ENCODE measurements at places on chromosomes 6 and 20. TPM values are rescaled to one million over a fixed set of nuclear protein-coding genes. Genes with fewer than 3 reads are reported as not detected.
A peak's percentile ranks its signal among the peaks of the same experiment; 100 is the strongest.

Gene CLDN20
- polyA plus RNA-seq = 0.26 TPM

DNA sequence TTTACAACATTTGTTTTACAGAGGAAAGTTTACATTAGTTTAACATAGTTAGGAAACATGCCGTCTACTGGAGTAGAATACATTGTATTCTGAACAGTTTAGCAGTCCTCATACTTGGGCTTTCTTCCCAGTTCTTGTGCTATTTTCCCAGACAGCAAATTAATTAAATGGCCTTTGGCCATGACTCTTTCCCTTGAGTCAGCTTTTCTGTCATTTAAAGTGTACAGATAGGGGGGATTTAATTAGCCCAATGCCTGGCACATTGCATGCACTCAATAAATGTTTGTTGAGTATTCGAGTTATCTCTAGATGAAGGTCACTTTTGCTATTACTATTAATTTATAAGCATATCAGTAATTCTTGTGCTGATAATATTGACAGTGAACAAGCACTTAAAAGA is 1.6 kb downstream of the TMEM244 start:
- H3K4me3 ChIP-seq = no peak overlapping the region
- H3K27ac ChIP-seq = no peak overlapping the region
- H3K4me1 ChIP-seq = no peaks in the 10 kb centered on the region
- H3K27me3 ChIP-seq = no peaks in the 10 kb centered on the region

GRCh38 chr20:58740356-58741308 is 48.0 kb downstream of the NPEPL1 start:
- H3K36me3 ChIP-seq = no peaks in the 10 kb centered on the region
- peaks cover 8% of the 10 kb centered on the region for H3K27me3 ChIP-seq
- no peaks in the 10 kb centered on the region for H3K4me1 ChIP-seq
- H3K27ac ChIP-seq = no peak overlapping the region
- peak; percentile 23 for DNase-seq

DNA sequence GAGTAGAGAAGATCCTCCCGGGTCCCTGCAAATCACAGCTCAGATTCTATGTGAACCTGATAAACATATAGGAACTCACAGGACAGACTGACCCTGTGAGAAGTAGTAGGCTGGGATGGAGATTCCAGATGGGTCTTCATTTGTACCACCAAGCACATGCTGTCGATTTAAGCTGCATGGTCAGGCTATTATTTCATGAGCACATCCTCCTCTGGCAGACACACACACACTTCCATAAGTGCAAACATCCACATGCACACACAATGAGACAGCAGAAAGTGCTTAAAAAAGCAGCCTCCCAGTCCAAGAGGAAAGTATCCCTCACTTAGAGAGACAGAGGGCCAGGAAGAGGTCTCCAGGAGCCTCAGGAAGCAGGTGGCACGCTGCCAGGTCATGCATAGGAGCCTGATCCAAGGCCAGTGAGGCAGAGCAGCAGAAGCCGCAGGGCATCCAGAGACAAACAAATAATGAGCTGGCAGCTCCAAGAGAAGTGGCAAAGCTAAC is 131.8 kb downstream of the UNC5CL start:
- no peak overlapping the region for H3K27ac ChIP-seq
- no peaks in the 10 kb centered on the region for H3K36me3 ChIP-seq
- no peak for DNase-seq
- H3K4me1 ChIP-seq = no peaks in the 10 kb centered on the region
- H3K27me3 ChIP-seq = no peaks in the 10 kb centered on the region

DNA sequence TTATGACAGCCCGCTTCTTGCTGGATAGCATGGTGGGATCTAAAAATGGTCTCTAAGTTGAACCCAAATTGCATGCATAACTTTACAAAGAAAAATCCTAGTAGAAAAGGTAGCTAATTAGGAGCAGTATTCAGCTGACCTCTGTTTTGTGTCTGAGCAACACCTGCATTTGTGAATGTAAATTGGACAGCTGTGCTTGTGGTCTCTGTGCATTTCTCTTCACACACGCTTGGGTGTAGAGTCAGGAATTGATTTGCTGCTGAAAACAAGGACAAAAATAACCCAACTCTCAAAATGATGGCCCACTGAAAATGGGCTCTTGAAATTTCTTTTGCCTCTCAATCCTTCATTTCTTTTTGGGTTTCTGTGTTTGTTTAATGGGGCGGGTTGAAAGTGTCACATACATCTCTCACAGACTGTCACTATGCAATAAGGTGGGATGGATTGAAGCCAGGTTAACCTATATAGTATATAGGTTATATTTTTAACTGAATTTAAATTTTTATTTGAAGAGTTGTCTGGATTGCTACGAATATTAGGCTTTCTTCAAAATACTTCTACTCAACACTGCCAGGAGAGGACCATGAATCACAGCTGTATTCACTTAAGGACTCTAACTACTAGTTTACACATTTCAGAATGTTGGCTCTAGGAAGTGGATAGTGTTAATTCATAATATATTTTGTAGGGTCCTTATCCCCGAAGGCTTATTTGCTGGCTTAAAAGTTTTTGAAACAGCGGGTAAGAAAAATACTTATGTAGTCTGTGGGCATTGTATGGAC is 46.5 kb downstream of the SOBP start:
- no peaks in the 10 kb centered on the region for H3K27me3 ChIP-seq
- no peaks in the 10 kb centered on the region for H3K36me3 ChIP-seq
- no peak for DNase-seq
- H3K27ac ChIP-seq = no peak overlapping the region

Gene WFDC5
- not detected for polyA plus RNA-seq

GRCh38 chr6:136050475-136050874 is 199.0 kb downstream of the PDE7B start:
- H3K27me3 ChIP-seq = no peaks in the 10 kb centered on the region
- H3K4me1 ChIP-seq = no peaks in the 10 kb centered on the region
- H3K4me3 ChIP-seq = no peak overlapping the region
- H3K36me3 ChIP-seq = no peaks in the 10 kb centered on the region

GRCh38 chr20:46827718-46828458 is 66.8 kb upstream of the EYA2 start:
- no peak for DNase-seq
- no peak overlapping the region for H3K27ac ChIP-seq
- no peaks in the 10 kb centered on the region for H3K36me3 ChIP-seq
- H3K4me3 ChIP-seq = no peak overlapping the region
- H3K4me1 ChIP-seq = peaks cover 11% of the 10 kb centered on the region

DNA sequence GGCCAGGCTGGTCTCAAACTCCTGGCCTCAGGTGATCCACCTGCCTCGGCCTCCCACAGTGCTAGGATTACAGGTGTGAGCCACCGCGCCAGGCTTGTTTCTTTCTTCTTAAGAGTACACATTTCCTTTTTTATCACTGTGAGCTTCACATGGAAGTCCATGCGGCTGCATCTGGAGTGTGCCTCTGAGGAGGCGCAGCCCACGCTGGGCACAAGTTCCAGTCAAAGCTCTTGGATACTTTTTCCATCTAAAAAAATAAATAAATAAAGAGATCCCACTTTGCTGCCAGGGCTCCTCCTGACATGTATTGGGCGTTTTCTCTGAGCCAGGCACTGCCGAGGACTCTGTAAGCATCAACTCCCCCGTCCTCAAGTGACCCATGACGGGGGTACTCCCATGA is 123.0 kb downstream of the PREX1 start:
- no peak for DNase-seq
- H3K4me1 ChIP-seq = no peaks in the 10 kb centered on the region
- no peaks in the 10 kb centered on the region for H3K27me3 ChIP-seq

DNA sequence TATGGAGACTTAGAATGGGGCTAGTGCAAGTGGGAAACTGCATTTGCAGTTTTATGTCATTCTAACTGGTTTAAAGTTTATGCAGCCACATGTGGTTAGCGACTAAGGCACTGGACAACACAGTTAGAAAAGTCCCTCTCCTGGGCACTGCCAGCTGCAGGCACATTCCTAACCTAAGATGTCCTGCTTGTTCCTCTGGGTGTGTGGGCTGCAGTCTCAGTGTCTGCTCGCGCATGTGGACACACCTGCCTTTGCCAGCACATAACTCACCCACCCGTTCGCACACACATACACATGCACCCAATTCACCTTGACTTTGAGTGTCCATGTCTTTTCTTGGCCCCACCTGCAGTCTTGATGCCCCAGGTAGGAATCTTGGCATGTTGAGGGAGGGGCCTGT is 18.5 kb upstream of the SLC22A2 start:
- no peak for DNase-seq
- no peak overlapping the region for H3K27ac ChIP-seq
- no peaks in the 10 kb centered on the region for H3K27me3 ChIP-seq
- H3K4me3 ChIP-seq = no peak overlapping the region
- H3K4me1 ChIP-seq = peaks cover 16% of the 10 kb centered on the region

DNA sequence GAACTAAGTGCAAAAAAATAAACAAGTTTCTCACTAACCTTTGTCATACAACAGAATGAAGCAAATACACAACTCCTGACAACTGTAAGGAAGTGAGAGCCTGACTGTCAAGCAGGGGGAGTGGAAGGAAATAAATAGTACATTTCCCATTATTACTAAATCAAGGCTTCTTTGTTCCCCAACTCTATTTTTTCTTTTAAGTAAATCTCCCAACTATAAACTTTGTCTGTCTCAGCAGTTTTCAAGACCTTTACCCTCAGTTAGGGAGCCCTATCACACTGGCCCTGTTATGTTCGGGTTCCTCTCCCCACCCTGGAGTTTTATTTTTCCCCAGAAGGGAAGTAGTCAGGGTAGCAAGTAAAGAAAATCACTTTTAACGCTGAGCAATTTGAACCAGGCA is 24.1 kb upstream of the IPCEF1 start:
- H3K4me1 ChIP-seq = no peaks in the 10 kb centered on the region
- DNase-seq = no peak
- H3K4me3 ChIP-seq = no peak overlapping the region
- no peak overlapping the region for H3K27ac ChIP-seq

Gene TSPO2
- polyA plus RNA-seq = 0.46 TPM

DNA sequence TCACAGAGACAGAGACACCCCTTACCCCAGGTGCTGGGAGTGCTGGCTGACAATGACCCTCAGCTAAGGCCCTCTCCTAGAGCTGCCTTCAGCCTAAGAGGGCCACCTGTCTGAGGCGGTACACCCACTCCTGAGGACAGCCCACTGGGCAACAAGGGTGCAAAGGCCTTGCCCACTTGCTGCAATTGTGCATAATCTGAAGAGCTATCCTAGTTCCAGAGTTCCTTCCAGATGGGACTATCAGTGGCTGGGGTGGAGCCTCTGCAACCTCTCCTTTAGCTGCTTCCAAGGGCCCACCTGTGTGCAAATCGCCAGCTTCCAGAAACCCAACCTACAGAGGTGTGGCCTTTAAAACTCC is 87.5 kb downstream of the PREX1 start:
- no peak overlapping the region for H3K27ac ChIP-seq
- no peak for DNase-seq
- no peaks in the 10 kb centered on the region for H3K27me3 ChIP-seq
- peaks cover 2% of the 10 kb centered on the region for H3K36me3 ChIP-seq
- no peaks in the 10 kb centered on the region for H3K4me1 ChIP-seq

DNA sequence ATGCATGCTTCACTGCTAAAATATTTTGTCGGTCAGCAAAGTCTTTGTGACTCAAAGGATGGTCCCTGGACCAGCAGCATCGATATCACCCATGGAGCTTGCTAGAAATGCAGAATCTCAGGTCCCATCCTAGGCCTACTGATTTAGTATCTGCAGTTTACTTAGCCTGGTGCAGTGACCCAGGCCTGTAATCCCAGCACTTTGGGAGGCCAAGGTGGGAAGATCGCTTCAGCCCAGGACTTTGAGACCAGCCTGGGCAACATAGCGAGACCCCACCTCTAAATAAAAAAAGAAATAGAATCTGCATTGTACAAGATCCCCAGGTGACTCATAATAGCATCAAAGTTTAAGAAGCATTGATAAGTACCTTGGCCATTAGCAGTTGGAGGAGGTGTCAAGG is 248.7 kb downstream of the CD83 start:
- no peak overlapping the region for H3K4me3 ChIP-seq
- DNase-seq = no peak
- H3K36me3 ChIP-seq = no peaks in the 10 kb centered on the region
- no peaks in the 10 kb centered on the region for H3K27me3 ChIP-seq

GRCh38 chr6:108612852-108613251 is 52.1 kb downstream of the FOXO3 start:
- H3K36me3 ChIP-seq = no peaks in the 10 kb centered on the region
- H3K27ac ChIP-seq = no peak overlapping the region
- DNase-seq = no peak
- H3K4me1 ChIP-seq = peaks cover 7% of the 10 kb centered on the region
- H3K4me3 ChIP-seq = no peak overlapping the region

- H3K27ac ChIP-seq = no peak overlapping the region
- H3K4me3 ChIP-seq = no peak overlapping the region
- no peaks in the 10 kb centered on the region for H3K4me1 ChIP-seq
- no peaks in the 10 kb centered on the region for H3K36me3 ChIP-seq
Observed at GRCh38 chr20:43862438-43862837, 52.2 kb upstream of the TOX2 start.

GRCh38 chr6:163380216-163380615 is 34.3 kb upstream of the QKI start:
- no peaks in the 10 kb centered on the region for H3K36me3 ChIP-seq
- H3K4me1 ChIP-seq = no peaks in the 10 kb centered on the region
- no peaks in the 10 kb centered on the region for H3K27me3 ChIP-seq
- DNase-seq = no peak

Measured in liver (tissue), 10 donors.